ENCODE measurements at places on chromosomes 7 and 10.
A peak's percentile ranks its signal among the peaks of the same experiment; 100 is the strongest.

DNA sequence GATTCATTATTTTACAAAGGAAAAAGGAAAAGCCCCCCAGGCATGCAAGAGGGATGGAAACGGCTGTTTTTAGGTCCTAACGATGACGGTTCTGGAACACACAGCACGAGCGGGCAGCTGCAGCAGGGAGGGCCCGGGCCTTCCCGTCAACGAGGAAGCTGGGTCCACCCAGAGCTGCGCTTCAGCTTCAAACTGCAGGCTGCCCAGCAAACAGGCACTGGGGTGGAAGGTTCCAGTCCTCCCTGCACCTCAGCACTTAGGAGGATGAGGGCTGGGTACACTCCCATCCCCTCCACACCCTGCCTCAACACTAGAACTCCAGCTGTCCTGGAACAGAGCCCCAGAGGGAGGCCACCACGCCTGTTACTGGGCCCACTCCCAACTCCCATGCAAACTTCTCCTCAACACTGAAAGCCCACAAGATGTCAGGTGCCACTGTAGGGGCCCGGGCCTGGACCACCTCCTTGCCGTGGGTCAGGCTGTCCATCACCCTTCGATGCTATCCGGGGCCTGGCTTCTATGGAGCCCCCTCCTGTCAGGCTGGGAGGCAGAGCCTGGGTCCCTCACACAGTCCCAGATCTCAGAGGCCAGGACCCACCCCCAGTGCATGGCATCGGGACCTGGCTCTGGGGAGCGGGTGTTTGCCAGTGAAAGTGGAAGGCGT is 33.0 kb downstream of the PAPOLB start:
- DNase-seq = peak; percentile 45

GRCh38 chr7:138752518-138753149 is 45.2 kb upstream of the TMEM213 start:
- peak; percentile 25 for DNase-seq

DNA sequence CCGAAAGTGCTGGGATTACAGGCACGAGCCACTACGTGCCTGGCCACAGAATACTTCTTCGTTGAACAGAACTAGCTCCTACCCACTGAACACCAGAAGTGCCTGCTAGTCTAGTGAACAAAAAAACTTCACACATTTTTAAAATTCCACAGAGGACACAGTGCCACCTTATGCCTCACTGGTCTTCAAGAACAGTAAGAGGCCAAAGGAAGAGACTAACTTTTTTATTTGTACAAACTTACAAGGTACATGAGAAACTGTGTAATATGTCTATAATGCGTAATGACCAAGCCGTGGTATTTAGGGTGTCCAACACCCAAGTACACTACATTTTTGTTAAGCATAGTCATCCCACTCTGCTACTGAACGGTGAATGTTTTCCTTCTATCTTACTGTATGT is 144.4 kb upstream of the PTER start:
- no peak for DNase-seq

GRCh38 chr10:92837456-92837855 is 10.9 kb upstream of the EXOC6 start:
- no peak for DNase-seq

DNA sequence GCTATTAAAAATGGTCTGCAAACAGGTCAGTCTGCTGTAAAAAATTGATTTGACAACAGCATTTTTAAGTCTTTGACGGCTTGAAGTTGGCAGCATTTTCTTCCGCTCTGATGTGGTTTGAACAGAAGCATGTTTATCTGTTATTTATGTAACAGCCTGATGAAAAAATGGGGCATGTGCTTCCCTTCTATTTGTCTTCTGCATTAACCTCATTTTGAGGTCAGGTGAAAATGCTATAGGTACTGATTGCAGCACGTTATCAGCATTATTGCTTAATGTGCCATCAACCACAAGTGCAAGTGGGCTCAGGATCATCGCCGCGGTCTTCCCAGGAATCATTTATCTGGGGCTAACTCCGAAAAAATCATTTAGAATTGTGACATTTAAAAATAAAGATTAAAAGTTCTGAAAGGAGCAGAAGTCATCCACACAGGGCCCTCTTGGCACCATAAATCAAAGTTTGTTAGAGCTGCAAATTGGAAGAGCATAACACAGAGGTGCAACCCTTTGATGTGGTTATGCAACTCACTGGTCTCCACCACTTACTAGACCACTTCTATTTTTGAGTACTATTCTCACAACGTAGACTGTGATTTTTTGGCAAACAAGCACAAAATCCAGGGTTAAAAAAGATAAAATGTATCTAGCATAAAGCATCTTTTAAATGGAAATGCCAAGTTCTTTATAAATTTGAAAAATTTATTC is 307.7 kb downstream of the MDFIC start:
- no peak for DNase-seq

All from muscle of leg (tissue), 16 donors.